Fibroblast of villous mesenchyme (primary cell): ENCODE measurements at places on chromosomes 16 and 17. TPM values are rescaled to one million over a fixed set of nuclear protein-coding genes. Genes with fewer than 3 reads are reported as not detected.

Gene ZNF652
- total RNA-seq, result 20.6 and 24.6 TPM in 2 replicates

Gene CCL5
- under 0.01 TPM in 1 of 2 replicates, not detected in the other for total RNA-seq

Gene CCL4
- not detected in 2 replicates for total RNA-seq

Gene NETO2
- 13.9 and 14.7 TPM in 2 replicates for total RNA-seq

Gene ZG16
- not detected in 2 replicates for total RNA-seq

Gene HS3ST4
- total RNA-seq, result not detected in 2 replicates

Gene PLLP
- under 0.01 TPM in 1 of 2 replicates, not detected in the other for total RNA-seq

Gene KIF2B
- total RNA-seq, result not detected in 2 replicates

Gene CTRB2
- total RNA-seq, result not detected in 2 replicates

Gene IGSF6
- total RNA-seq, result under 0.01 TPM in 1 of 2 replicates, not detected in the other
